ENCODE measurements at places on chromosomes 2 and 18.

GRCh38 chr2:169189132-169189531, 119.8 kb downstream of the DHRS9 start:
- DNase-seq: no peak

DNA sequence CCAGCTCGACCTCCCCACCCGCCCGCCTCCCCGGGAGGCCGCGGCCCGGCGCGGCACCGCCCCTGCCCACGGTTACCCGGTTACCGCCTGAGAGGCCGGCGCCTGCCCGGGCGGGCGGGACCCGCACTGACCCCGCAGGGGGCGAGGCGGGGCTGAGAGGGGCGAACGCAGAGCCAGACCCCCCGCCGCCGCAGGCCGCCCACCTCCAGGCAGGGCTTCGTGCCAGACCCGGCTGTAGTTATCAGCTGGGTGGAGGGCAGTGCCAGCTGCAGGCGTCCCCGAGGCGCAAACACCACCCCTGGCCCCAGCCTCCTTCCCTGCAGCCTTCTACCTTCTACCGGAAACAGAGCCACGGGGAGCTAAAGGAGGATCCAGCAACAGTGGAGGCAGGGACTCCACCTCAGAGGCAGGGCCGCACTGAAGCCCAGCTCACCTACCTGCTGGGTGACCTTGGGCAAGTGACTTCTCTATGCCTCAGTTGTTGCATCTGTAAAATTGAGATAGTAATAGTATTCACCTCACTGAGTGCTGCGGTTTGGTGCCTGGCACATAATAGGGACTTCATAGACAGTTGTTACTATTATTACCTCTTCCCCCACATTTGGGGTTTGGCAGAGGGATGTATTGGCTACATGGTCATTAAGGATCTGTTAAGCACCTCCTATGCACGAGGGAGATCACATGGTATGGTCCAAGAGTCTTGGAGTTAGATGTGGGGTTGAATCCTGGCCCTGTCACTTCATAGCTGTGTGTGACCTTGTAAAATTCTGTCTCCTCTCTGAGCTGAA, 231.6 kb upstream of the SMAD2 start:
- DNase-seq: no peak

DNA sequence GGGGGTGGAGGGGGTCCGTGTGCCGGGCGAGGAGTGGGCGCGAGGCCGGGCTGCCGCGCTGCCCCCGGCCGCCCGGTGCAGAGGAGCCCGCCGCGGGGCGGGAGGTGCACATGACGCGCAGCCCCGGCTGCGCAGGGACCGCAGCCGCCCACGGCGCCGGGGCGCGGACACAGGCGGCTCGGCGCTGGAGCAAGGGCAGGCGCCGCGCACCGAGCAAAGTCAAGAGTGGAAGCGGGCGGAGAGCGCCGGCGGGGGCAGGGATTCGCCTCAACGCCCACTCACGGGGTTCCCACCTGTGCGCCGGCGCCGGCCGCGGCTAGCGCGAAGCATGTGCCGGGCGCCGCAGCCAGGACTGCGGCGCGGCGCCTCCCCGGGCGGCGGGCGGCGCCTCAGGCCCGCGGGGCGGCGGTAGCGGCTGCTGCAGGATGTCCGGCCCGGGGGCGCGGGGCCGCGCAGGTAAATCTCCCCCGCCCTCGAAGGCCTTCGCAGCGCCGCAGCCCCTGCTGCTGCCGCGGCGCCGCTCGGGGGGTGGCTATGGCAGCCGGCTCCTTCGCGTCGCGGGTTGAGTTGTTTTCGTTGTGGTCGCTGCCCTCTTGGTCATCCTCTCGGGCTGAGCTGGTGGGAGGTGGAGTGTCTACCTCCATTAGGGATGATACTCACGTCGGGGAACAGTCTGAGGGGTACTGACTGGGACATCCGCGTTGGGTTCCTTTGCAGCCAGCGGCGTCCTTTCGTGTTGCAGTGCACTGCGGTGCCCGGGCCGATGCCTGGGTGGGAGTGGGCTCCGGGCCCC, 216.3 kb upstream of the DTNA start:
- peak; percentile 24 for DNase-seq

GRCh38 chr2:171652416-171652785, 34.9 kb upstream of the DYNC1I2 start:
- peak; percentile 16 for DNase-seq
